Psoas muscle (tissue), 8 donors: ENCODE measurements at places on chromosomes 7 and 10.

GRCh38 chr10:118356628-118357027, 14.5 kb upstream of the FAM204A start:
- no peak overlapping the region for H3K27ac ChIP-seq
- H3K36me3 ChIP-seq: no peaks in the 10 kb centered on the region
- H3K27me3 ChIP-seq: peaks cover 5% of the 10 kb centered on the region
- no peaks in the 10 kb centered on the region for H3K4me1 ChIP-seq

DNA sequence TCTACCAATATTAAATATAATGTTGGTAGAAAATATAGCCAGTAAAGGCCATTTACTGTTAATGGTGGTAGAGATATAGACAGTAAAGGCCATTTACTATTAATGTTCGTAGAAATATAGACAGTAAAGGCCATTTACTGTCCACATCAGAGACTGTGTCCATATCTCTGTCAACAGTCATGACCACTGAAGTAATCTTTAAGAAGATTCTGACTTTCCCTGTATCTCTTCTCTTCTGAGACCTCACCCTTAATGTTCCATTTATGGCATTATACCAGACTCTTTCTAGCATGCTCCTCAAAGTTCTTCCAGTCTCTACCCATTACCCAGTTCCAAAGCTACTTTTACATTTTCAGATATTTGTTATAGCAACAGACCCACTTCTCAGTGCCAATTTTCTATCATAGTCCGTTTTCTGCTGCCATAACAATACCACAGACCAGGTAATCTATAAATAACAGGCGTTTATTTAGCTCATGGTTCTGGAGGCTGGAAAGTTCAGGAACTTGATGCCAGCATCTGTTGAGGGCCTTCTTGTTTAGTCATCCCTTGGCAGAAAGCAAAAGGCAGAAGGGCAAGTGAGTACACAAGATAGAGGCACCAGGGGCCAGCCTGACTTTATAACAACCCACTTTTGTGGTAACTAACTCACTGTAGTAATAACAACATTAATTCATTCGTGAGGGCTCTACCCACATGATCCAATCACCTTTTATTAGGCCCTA, 7.9 kb upstream of the NUDCD3 start:
- no peak for DNase-seq
- no peaks in the 10 kb centered on the region for H3K27me3 ChIP-seq
- H3K4me3 ChIP-seq: no peak overlapping the region

GRCh38 chr10:81865581-81865980, 9.4 kb upstream of the NRG3 start:
- peaks cover 3% of the 10 kb centered on the region for H3K27me3 ChIP-seq
- H3K4me1 ChIP-seq: no peaks in the 10 kb centered on the region
- no peak overlapping the region for H3K27ac ChIP-seq
- H3K4me3 ChIP-seq: no peak overlapping the region
- DNase-seq: no peak

DNA sequence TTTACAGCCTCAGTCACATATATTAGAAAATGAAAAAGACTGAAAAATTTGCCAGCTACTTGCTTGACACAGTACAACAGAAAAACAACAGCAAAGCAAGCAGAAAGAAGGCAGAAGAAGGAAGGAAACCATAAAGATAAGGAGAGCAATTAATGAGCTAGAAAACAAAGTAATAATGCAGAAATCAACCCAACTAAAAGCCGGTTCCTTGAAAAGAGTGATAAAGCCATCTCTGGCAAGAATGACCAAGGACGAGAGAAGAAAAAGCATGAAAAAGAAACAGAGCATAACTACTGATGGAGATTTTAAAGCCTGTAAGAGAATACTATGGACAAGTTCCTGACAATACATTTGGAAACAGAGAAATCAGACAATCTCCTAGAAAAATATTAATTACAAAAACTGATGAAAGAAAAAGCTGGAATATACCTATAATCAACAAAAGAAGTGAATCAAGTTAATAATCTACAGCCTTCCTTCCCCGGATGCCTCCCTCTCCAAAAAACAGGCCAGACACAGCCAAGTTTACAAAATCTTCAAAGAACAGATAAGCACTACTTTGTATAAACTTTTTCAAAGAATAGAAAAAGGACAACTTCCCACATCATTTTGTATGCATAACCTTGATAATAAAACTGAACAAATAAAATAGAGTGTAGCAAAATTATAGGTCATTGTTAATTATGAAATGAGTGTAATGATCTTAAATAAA, 204.0 kb downstream of the BAMBI start:
- no peaks in the 10 kb centered on the region for H3K27me3 ChIP-seq
- no peak overlapping the region for H3K27ac ChIP-seq
- DNase-seq: no peak
- peaks cover 18% of the 10 kb centered on the region for H3K4me1 ChIP-seq
- H3K36me3 ChIP-seq: no peaks in the 10 kb centered on the region
- H3K4me3 ChIP-seq: no peak overlapping the region

DNA sequence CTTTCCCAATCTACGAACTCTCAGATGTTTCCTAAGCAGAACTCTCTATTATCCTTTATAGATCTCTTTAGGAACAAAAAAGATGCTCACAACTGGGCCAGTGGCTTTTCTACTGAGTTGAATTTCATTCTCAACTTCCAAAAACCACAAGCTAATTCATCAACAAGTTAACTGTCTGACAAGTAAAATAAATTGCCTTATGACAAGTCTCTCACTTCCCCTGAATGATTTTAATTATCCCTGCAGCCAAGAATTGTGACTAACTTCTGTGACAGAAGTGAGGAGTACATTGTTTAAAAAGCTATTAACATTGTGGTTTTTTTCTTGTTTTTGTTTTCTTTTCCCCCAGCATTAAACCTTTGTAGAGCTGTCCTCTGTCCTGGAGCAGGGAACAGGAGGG, 343.1 kb downstream of the HPSE2 start:
- H3K27ac ChIP-seq: no peak overlapping the region
- H3K27me3 ChIP-seq: no peaks in the 10 kb centered on the region
- no peaks in the 10 kb centered on the region for H3K4me1 ChIP-seq
- DNase-seq: no peak
- no peak overlapping the region for H3K4me3 ChIP-seq

DNA sequence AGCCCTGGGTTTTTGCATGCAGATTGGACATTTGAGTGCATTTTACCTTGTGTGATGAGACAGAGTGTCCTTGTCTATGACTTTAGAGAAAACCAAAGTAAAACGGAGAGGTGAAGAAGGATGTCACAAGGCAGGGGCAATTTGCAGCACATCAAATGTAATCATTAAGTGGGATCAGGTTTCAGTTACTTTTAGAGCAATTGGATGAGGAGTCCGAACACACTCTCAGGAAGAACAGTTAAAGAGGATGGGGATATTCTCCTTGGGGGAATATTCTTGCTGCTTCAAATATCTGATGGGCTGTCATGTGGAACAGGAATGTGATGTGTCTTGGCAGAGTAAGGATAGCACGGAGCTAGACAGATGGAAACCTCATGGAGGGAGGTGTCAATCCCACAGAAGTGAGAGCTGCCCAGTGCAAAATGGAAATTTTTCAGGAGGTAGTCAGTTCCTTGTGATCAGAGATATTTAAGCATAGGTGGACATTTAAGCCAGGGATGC, 757 bp downstream of the RAB19 start:
- no peak overlapping the region for H3K4me3 ChIP-seq
- H3K27ac ChIP-seq: no peak overlapping the region
- H3K36me3 ChIP-seq: no peaks in the 10 kb centered on the region
- no peaks in the 10 kb centered on the region for H3K27me3 ChIP-seq
- DNase-seq: no peak

DNA sequence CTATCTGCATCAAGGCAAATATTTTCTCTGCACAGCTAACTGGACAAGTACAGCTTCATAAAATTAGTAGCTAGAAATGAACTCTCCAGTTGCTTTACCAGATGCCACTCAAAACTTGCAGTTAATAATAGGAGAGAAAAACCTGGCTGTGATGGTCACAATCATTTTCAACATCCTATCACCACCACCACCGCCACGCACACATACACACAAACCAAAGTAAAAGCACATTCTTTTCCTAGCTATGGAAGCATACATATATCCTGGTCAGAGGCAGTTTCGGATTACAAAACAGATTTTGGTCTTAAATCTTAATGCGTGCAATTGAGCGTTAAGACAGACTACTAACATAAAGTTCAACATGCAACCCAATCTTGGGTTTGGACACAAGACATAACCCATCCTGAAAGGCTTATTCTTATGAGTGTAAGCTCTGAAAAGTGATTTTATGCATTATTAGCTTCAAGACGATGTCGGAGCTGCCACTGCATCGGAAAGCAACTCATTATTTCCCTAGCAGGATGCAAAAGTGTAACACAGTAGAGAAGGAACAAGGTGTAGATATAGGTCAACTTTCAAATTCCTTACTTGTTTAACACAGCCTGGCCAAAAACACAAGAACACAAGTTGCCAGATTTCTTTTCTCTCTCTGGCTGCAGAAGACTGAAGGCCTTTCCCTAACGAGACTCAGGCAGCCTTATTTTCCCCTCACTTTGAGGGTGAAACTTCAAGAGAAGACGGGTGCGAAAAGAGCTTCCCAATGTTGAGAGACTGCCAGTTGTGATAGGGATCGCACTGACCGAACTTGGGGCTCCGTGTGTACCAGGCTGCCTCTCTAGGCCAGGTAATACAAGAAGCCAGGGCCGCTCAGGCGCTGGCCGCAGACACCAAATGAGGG, 1.2 kb downstream of the CACUL1 start:
- H3K27me3 ChIP-seq: no peaks in the 10 kb centered on the region
- H3K4me1 ChIP-seq: peaks cover 38% of the 10 kb centered on the region
- H3K4me3 ChIP-seq: peak overlapping the region; percentile 77

DNA sequence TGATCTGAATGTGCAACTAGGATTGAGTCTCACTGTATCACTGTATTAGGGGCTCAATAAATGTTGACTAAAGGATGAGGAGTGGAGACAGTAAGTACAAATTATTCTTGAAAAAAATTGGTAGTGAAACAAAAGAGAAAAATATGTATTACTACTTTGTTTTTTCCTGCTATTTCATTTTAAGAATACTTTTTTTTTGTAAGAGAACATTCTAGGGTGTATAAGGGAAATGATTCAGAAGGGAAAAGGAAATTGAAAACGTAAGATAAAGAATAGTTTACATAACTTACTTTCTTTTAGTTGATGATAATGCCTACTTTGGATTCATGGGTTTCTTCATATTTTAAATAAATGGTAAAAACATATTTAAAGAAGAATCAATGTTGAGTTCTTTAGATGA, 9.6 kb downstream of the CAPZA2 start:
- no peaks in the 10 kb centered on the region for H3K27me3 ChIP-seq
- no peak for DNase-seq
- peak overlapping the region; percentile 24 for H3K4me3 ChIP-seq
- H3K4me1 ChIP-seq: peaks cover 94% of the 10 kb centered on the region
- H3K36me3 ChIP-seq: no peaks in the 10 kb centered on the region

DNA sequence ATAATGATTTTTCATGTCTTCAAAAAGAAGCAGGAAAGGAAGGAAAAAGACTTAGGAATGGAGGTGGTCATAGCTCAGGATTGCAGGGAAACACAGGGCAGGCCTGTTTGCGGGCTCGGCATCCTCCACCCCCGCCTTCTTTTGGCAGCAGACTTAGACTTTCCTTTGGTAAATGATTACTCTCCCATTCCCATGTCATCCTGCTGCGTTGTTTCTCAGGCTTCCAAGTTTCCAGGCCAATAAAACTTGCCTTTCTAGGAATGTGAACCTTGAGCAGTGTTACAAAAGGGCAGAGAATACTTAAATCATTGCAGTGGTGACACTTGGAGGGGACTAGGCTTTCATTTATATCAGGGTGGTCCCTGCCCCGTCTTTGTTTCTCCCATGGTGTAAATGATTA, 34.0 kb upstream of the DGKB start:
- no peak overlapping the region for H3K27ac ChIP-seq
- no peaks in the 10 kb centered on the region for H3K27me3 ChIP-seq
- no peak overlapping the region for H3K4me3 ChIP-seq
- no peaks in the 10 kb centered on the region for H3K4me1 ChIP-seq
- DNase-seq: no peak
- H3K36me3 ChIP-seq: no peaks in the 10 kb centered on the region

DNA sequence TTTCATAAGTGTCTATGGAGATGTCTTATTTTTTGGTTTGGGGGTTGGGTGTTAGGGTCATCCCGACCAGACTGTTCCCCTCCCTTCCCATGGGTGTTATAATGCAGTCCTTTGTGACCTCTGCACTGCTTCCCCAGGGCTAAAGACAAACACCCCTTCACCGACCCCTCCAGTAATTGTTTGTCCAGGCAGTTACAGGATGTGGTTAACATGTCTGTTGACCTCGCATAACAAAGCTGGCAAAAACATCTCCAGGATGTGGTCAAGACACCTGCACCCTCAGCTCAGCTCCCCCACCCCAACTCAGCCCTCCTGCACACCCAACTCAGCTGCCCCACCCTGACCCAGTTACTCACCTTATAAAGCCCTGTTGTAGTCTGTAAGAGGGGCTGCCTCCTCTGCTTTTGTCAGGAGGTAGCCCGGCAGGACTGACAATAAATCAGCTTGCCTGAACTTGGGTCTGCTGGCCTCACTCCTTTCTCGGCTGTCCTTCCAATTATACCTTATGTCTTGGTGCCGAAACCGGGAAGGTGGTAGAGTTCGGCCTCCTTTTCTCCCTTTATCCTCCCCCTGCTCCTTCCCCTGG, 102.2 kb downstream of the ZNF92 start:
- no peaks in the 10 kb centered on the region for H3K36me3 ChIP-seq
- H3K4me3 ChIP-seq: no peak overlapping the region
- H3K27ac ChIP-seq: no peak overlapping the region
- no peak for DNase-seq
- no peaks in the 10 kb centered on the region for H3K27me3 ChIP-seq
- H3K4me1 ChIP-seq: no peaks in the 10 kb centered on the region

DNA sequence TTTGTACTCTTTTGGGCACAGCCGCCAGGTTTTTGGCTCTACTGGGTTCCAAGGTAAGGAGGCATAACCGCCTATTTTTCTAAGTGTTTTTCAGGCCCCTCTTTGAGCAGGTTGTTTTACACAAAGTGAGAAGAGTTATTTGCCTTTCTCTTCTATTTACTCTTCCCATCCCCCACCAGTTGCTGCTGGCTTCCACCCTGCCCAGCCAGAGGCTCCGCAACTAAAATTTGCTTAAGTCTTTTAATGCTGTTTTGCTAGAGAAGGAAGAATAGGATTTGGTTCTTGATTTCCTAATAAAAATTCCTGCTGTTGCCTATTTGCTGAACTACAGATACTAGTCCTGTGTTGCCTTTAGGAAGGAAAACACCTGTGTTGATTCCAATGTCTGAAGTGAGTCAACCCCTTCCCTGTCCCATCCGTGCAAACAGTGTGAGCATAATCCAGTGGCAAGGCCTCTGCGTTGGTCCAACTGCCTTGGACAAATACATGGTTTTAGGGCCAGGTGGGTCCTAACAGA, 1.9 kb downstream of the PLA2G12B start:
- no peak for DNase-seq
- H3K27ac ChIP-seq: no peak overlapping the region
- no peak overlapping the region for H3K4me3 ChIP-seq
- no peaks in the 10 kb centered on the region for H3K27me3 ChIP-seq
- H3K4me1 ChIP-seq: no peaks in the 10 kb centered on the region
- no peaks in the 10 kb centered on the region for H3K36me3 ChIP-seq

DNA sequence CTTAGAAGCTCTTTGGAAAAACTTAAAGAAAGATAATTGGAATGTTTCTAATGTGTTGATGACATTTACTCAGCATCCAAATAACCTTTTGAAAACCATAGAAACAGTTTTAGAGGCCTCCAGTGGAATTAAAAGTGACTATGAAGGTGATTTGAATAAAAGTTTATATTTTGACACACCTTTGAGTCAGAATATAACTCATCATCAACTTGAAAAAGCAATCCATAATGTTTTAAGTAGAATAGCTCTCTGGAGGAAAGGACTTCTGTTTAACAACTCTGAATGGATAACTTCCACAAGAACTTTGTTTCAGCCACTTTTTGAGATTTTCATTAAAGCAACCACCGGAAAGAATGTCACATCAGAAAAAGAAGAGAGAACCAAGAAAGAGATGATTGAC, 108.2 kb downstream of the ABCA13 start:
- no peak overlapping the region for H3K4me3 ChIP-seq
- no peaks in the 10 kb centered on the region for H3K27me3 ChIP-seq
- no peaks in the 10 kb centered on the region for H3K4me1 ChIP-seq
- DNase-seq: no peak
- no peak overlapping the region for H3K27ac ChIP-seq
- H3K36me3 ChIP-seq: no peaks in the 10 kb centered on the region
